ENCODE measurements at places on chromosomes 1 and 21.

- DNase-seq: no peak
Observed at GRCh38 chr1:24151175-24151533, 8.2 kb upstream of the IL22RA1 start.

- no peak for DNase-seq
Observed at GRCh38 chr1:222375701-222376100, 172.2 kb downstream of the HHIPL2 start.

- DNase-seq: no peak
Observed at GRCh38 chr1:29270929-29271521, 34.7 kb downstream of the PTPRU start.

GRCh38 chr1:162632217-162632666, at the start of gene DDR2:
DDR2 (plus strand) TSS chr1:162632464; CDS start chr1:162719064, 86,600 bp downstream.
- DNase-seq: peak; percentile 96

DNA sequence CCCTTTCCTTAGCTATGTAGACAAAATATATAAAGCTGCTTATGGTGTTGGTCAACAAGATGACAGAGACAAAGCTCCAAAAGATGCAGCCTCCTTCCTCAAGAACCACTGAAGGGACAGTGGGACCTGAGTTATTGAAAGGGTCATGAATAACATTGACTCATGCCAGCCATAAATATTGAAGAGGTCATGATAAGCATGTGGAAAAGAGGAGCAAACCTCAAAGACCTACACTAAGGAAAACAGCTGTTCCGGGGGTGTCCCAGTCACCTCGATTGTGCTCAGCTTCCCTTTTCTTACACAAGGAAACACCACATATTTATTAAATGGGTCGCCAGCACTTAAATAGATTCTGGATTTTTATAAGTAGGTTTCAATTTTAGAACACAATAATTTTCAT, 112.9 kb downstream of the PTPRC start:
- DNase-seq: no peak

- no peak for DNase-seq
Observed at GRCh38 chr1:20705203-20705755, 12.5 kb downstream of the KIF17 start.

- DNase-seq: no peak
Observed at GRCh38 chr21:46158666-46159300, 3.4 kb upstream of the FTCD start.

GRCh38 chr1:55578646-55579045, 363.5 kb upstream of the USP24 start:
- DNase-seq: no peak

DNA sequence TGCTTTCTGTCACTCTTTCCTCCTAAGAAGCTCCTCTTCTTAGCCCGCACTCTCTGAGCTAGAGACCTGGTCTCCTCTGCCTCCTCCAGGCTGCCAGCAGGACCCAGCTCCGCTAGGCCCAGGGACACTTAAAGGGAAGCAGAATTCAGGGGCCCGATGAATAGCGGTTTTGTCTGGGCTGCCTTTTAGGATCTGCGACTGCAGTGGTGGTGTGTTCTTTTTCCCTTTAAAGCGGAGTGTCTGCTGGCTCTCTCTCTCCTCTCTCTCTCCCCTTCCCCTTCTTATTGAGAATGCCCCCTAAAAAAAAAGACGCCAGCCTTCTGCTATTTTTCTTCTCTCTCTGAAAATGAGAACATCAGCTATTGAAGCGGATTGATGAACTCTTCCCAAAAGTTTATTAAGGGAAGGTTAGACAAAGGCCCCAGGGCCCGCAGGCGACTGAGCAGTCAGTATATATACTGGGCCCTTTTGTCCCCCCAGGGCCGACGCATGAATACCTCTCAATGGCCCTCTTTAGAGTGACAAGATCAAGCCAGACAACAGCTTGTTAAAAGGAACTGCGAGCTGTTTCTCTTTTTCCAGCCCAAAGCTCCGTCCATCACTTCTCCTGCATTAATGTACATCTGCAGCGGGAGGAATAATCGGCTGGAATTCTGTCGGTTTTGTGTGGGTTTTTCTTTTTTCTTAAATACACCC, 27.0 kb downstream of the PAX7 start:
- DNase-seq: no peak

GRCh38 chr21:27265949-27266348, 299.1 kb upstream of the ADAMTS5 start:
- no peak for DNase-seq

DNA sequence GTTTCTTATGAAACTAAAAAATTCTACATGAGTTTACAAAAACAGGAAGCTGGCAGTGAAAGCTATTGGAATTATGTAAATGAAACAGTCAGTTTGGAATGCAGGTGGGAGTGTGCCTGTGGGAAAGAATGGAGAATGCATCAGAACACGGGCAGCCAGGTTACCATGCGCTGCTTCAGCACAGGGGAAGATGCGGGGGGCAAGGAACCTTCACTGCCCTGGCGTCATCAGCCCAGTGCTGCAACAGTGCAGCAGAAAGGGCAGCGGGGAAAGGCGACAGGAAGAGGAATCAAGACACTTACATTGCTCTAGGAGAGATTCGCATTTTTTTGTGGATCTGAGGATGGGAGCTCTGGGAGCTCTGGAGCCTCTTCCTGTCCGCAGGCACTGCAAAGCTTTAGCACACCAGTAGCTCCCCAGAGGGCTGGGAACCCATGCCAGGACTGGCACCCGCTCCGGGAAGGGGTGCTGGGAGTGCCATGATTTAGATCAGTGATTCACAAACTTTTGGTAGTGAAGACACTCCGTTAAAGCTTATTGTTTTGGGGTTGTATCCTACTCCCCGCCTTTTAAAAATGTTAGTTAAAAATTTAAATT, 64.1 kb upstream of the WDR26 start:
- DNase-seq: no peak

DNA sequence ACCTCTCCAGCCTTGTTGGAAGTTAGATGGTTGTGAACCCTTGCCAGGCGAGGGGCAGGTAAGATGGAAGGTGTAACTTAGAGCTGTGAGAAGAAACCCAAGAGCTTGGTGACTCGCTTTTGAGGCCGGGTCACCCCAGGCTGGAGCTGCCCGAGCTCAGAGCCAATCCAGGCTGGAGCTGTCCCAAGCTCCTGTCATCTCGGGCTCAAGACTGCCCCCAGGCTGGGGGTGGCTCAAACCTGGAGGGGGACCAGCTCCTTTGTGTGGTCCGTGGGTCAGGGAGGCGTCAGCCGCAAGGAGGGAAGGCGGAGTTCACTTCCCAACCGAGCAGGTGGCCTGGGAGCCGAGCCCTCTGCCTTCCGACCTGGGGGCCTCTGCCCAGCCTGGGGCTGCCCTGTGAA, 2.0 kb downstream of the HUNK start:
- DNase-seq: no peak

- no peak for DNase-seq
Observed at GRCh38 chr1:209937996-209938959, at the start of gene SYT14. SYT14 (plus strand) TSS chr1:209938217; CDS start chr1:209938265, 48 bp downstream.

- DNase-seq: no peak
Observed at GRCh38 chr1:100353071-100353801, 930 bp downstream of the CDC14A start.

DNA sequence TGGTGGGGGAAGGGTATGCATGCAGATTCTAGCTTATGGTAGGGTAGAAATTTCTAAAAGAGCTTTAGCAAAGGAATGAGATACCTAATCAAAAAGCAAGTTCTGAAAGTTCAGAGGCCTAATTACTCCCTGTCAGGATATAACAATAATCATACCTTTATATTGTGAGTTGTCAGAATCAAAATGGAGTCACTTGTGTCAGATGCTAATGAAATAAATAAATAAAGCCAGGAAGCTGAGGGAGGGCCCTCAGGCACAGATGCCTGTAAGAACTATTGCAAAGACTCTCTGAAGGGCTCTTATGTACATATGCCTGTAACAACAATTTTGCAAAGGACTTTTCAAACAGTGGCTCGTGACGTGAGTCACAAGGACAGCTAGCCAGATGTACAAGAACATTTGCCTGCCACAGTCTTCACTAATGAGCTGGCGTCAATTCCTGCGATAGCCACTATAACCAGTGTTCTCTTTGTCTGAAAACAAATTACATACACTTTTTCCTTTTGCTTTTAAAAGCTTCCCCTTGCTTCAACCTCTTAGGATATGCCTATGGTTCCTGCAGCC, 27.4 kb upstream of the DNASE2B start:
- DNase-seq: no peak

DNA sequence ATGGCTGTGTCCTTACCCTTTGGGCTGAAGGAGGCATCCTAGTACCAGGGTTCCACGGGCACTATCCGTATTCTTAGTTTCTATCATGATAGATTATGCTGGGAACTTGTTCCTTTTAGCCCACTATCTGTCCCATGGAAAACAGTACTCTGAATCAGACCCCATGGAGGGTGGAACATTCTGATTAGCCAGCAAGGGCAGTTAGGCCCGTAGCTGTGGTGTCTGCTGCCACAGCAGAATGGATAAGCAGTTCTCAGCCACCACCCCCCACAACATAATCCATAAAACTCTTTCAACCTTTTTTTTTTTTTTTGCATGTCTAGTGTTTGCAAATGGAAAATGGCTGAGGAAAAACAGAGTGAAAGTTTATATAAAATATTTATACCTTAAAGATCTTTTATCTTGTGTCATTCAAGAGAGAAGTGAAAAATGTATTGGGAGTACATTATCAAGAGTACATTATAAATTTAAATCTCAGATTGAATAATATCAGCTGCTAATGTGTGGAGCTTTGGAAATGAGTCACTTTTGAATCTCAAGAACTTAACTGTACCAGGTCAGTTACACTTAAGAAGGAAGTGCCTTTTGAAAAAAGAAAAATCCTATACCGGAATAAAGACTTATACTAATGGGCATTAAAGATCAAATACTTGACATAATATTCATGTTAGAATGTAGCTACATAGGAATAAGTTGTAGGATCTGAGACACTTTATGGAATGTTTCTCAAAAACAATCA, 80.3 kb downstream of the NFIA start:
- no peak for DNase-seq

GRCh38 chr1:25198663-25199252, 33.5 kb downstream of the SYF2 start:
- no peak for DNase-seq

DNA sequence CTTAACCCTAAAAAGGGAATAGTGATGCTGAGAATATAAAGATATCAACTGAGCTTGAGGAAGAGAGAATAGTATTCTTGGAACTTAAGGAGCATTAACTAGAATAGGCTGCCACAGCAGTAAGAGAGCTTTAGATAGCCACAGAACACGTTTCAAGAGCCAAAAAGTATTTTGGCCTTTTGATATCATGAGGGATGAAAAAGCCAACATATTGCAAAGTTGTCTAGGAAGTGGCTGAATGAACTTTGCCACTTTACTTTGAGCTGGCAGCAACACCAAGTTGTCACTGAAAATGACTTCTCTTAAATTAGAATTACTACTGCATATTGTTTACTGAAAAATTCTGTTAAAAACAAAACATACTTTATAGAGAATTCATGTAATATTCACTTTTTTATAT, 1476.2 kb downstream of the MRPL39 start:
- no peak for DNase-seq

DNA sequence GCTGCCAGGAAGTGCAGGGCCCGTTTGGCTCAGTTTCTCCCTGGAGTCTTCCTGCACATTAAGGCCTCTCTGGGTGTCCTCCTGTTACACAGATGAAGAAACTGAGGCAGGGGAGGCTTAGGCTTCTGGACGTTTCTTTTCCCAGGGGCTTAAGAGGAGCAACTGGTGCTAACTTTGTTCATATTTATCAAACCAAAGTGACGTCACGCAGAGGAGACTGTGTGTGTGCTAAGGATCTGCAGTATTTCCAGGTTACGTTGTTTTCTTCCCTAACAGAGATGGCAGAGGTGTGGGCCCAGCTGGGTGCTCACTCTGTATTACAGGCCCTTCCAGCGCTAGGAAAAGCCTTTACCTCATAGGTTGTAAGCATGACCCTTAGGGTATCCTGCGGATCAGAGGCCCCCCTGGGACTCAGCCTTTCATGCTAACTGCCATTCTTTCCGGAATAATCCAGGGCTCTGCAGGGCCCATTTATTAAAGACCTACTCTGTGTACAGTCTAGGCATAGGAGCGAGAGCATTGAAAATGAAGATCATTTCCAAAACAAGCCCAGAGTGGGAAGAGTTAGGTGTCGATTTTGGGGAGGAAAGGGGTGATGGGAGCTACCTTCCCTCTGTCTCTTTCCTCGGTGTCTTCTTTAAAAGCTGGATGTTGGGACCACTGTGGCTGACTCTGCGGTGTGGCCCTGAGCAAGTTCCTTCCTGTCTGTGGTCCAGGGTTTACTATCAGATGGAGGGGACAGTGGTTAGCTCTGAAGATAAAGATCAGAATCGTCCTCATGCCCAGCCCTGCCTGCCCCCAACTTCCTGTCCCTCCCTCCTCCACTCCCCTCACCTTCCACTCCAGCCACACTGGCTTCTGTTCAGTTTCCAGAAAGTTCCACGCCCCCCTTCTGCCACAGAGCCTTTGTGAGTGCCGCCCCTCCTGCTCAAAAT, 4.6 kb downstream of the AGTRAP start:
- DNase-seq: no peak

DNA sequence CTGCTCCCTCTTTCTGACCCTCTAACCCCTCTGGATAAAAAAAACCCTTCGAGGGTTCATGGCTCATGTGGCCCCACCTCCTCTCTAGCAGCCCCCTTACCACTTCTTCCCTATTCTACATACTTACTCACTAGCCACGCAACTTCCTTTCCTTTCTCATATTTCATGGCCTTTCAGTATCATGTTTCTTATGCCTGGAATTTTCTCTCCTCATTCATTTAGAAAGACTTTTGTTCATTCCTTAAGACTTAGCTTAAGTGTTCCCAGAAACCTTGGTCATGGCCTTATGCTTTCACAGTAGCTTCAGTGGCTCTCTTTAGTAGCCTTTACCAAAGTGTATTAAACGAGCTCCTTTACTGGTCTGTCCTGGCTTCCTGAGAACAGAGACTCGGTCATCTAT, 6.1 kb downstream of the ACP6 start:
- no peak for DNase-seq

DNA sequence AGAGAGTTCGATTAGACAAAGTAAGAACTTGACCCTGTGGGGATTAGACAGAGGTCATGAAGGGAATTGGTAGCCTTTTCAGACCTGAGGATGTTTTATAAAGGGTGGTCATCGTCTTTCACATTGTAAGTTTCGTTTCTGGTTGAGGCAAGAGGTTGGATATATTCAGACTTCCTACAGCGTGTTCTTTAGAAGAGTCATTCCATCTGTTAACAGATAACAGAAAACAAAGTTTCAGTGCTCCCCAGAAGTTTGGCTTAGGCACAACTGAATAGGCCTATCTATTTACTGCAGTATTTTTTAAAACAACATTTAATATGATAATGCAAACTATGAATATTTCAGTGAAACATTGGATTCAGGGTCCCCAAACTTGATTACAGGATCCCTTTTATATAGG, 17.1 kb upstream of the IVNS1ABP start:
- DNase-seq: no peak
